Ovary (tissue), 10 donors: ENCODE measurements at places on chromosomes 1 and 21.

GRCh38 chr1:119226321-119226720 lies 85.9 kb upstream of the WARS2 start:
- DNase-seq, result no peak

DNA sequence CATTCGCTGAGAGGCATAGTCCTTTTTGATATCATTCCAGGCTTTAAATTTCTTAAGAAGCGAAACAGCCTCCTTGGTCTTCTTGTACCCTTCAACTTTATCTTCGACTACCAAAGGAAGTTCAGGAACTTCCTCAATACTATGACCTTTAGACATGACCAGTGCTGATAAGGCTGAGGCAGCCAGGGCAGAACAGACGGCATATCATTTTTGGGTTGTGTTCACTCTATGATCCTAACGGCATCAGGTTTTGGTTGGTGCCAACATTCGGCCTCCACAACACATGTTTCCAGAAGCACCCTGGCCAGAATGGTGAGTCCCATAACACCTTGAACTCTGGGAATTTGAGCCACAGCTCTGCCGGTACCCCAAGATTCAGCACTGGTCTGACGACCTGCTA lies 31.4 kb upstream of the MYOC start:
- DNase-seq, result no peak

DNA sequence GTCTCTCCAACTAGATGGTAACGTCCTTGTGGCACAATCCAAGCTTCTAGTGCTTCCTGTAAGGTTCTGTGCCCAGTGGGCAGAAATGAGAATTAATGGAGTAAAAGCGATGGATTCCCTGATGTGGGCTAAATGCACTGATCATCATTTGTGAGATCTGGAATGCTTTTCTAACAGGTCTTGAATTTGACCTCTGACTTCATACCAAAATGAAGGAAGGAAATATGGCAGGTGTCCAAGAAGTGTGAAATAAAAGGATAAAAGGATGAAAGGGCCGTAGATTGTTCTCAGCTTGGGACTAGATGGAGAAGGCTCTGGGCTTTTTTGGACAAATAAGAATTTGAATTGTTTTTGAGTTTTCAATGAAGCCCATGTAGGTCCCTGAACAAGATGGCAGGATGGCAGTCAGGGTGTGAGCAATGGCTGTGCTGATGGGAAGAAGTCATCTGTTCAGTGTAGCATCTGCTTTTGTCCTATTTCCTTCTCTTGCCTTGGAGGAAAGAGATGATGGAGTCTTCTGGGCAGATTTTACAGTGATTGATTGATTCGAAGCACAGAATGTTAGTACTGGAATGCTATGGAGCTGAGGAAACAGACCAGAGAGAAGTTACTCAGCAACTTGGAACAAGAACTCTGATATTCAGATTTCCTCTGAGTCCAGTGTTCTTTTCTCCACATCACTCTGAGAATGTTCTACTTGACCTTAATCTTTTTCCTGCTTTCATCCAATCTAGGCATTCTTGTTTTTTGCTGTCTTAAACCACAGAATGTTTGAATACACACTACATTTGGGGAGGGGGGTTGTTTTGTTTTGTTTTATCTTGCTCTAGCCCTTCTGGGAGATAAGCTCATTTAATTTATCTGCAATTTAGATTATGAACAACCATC lies 286.0 kb downstream of the HLX start:
- DNase-seq, result no peak

GRCh38 chr1:62058956-62059355 lies 135.7 kb upstream of the L1TD1 start:
- DNase-seq, result no peak

GRCh38 chr1:233006541-233006973 lies 56.1 kb downstream of the NTPCR start:
- DNase-seq, result no peak

- no peak for DNase-seq
Measured at GRCh38 chr1:15592285-15592684, 7.4 kb upstream of the AGMAT start.

- DNase-seq, result no peak
Measured at GRCh38 chr1:197807216-197807615, 31.9 kb upstream of the DENND1B start.

GRCh38 chr1:51568231-51568935 lies 48.5 kb upstream of the OSBPL9 start:
- DNase-seq, result no peak

GRCh38 chr1:6619045-6619444 lies 5.5 kb downstream of the PHF13 start:
- DNase-seq, result no peak

DNA sequence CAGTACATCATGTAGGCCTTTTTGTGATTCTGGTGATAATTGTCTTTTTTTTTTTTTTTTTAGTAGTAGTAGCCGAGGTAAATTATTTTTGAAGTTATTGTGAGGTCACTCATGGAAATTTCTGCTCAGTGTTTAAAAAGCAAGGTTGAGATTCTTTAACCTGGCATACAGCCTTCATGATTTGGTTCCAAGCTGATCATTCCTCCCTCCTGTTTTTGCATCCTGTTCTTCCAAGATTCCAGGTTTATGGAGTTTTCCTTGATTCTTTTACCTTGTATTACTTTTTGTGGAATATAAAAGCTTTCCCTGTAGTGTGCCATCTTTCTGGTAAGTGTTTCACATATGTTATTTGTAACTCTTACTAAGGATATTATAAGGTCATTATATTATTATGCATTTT lies 9.1 kb downstream of the ZFYVE9 start:
- no peak for DNase-seq

DNA sequence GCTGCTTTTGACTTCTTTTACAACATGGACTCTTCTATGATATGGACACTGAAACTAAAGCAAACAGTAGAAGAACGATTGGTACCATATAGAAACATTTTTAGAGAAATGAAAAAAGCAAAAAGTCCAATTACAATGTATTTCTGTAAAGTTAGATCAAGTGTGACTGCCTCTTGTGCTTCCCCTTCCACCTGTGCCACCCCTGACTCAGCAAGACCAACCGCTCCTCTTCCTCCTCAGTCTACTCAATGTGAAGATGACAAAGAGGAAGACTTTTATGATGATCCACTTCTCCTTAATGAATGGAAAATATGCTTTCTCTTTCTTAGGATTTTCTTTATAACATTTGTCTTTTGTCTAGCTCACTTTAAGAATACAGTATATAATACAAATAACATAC lies 66.9 kb downstream of the PHTF1 start:
- DNase-seq, result no peak

DNA sequence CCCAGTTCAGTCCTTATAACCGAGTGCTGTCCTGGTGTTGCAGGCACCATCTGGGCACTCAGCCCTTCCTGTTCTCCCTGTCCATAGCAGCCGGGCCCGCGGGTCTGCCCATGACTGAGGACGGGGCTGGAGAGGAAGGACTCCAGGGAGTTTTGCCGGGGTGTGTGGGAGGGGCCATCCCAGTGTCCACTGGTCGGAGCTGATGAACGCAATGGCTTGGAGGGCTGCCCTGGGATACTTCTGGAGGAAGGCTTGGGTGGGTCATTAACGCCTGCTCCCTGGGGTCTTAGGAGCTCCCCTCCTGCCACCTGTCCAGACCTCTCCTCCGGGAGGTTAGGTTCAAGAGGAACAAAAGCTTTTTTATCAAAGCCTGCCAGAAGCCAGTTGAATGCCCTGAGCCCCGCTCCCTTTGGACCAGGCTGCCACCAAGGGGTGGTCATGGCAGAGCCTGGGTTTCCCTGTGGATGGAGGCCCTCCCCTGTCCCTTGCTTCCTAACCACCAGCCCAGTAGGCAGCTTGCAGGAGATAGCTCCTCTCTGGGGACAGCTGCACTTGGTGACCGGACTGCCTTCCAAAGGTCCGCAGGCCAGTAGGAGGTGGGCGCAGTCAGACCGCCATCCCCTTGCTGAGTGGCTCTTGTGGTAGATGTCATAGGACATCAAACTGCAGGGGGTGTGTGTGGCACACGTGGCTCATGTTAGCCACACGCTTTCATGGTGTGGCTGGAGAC lies 61.3 kb downstream of the TRIM11 start:
- DNase-seq, result peak; percentile 7

- DNase-seq, result no peak
Measured at GRCh38 chr1:15662477-15662876, 21.6 kb upstream of the PLEKHM2 start.

- DNase-seq, result no peak
Measured at GRCh38 chr1:224751624-224752311, 135.7 kb downstream of the CNIH3 start.

- no peak for DNase-seq
Measured at GRCh38 chr1:228510101-228510802, 23.1 kb downstream of the RNF187 start.

DNA sequence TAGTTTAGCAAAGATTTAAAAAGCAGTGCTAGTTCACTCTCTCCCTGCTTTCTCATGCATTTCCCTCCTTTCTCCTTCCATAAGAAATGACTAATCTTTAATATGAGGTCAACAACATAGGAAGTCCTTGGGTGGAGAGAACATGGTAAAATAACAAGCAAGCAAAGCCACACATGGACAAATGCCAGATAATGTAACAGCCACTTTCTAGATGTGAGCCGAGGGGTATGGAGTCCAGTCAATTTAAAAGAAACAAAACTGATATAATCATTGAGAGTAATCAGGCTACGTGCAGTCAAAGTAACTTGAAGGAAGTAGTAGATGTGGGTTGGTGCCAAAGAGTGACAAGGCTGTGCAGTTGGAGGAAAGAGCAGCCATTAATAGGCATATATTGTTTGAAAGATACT lies 69.6 kb downstream of the DUSP10 start:
- no peak for DNase-seq

DNA sequence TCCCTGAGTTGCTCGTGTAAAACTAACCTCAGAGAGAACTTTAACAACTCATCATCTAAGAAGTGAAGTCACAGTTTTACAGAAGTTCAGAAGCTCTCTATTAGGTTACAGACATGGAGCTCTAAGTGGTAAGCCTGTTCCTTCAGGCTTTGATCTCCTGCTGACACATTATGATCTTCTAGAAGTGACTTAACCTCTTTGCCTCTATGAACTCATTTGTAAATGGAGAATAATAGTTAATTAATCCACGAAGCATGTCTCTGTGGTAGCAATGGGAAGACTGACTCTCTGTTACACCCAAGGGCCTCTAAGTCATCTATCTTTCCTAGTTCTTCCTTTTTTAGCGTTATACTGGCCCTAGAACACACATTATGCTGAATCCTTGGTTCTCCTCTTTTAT lies 157.9 kb upstream of the NRIP1 start:
- DNase-seq, result no peak

- no peak for DNase-seq
Measured at GRCh38 chr21:38472412-38473108, 25.7 kb downstream of the ERG start.

GRCh38 chr1:110135666-110136065 lies 14.6 kb upstream of the SLC6A17 start:
- DNase-seq, result no peak

- DNase-seq, result no peak
Measured at GRCh38 chr1:19517017-19517416, 31.7 kb upstream of the CAPZB start.

DNA sequence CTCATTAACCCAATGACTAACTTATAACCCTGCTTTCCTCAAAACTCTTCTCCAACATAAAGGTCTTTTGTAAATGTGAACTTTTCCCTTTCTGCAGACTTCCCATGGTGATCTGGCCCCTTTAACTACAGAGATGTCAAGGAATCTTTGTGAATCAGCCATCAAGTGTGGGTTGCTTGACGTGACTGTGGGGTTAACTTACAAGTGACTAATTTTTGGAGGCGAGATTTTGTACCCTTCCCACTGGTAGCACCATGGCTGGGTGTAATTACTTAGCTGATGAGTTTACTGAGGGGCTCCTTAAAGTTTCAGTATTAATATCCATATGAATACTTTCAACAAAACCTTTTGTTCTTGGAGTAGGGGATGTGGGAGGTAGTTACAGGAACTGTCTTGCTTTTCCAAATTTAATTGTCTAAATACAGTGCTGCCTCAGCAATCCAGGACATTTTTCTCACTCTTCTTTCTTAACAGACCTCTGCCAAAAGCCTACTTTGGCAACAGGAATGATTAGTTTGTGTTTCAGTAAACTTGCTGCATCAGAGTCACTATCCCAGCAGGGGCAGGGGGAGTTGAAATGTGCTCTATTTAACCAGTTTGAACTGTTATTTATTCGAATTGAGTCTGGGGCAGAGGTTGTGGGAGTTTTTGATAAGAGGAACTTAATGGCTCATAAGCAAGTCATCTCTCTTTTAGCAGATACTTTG lies 217.3 kb upstream of the FGGY start:
- DNase-seq, result no peak

DNA sequence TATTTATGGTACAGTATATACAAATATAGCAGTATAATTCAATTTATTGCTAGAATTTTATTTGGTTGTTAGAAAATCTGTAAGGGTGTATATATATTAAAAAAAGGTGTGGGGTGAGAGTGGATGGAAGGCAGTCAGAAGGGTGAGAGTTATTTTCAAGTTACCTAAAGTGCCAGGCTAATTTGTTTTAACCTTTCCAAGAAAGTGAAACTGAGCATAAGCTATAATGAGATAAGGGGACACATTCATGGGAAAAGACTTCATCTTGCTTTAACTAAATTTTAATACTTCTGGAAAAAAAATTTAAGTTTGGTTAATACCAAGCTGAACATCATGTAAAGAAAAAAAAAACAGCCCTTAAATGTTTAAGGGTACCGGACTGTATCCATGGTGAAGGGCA lies 4.9 kb downstream of the TEX38 start:
- DNase-seq, result no peak

DNA sequence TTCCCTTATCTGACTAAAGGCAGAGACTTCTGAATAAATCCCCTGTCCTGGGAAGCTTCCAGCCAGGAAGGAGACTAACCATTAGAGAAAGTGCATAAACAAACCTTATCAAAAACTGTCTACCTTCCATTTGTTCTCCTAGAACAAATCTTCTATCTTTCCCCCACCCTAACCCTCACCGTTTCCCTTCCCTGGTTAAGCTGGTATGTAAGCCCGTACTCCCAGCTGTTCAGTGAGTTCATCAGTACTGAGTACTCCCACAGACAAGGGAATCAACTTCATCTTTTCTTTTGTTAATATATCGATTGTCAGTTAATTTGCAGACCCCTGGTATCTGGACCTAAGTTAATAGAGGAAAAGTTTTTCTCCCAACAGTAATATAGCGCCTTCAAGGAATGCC lies 20.1 kb upstream of the COG2 start:
- no peak for DNase-seq

DNA sequence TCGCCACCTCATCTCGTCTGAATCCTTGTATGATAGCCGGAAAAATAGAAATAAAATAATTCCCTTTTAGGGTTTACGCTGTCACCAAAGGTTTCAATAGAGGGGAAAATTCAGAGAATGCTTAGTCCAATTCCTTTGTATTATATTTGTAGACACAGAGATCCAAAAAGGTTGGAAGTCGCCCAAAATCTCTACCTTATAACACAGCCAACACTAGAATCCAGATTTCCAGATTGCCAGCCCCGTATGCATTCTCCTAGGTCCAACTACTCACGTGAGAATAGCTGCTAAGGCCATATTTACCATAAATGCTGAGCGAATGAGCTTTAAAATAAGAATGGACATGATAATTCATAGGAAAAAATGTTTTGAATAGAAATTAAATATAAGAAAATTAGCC lies 124.5 kb downstream of the KCNK1 start:
- DNase-seq, result no peak

DNA sequence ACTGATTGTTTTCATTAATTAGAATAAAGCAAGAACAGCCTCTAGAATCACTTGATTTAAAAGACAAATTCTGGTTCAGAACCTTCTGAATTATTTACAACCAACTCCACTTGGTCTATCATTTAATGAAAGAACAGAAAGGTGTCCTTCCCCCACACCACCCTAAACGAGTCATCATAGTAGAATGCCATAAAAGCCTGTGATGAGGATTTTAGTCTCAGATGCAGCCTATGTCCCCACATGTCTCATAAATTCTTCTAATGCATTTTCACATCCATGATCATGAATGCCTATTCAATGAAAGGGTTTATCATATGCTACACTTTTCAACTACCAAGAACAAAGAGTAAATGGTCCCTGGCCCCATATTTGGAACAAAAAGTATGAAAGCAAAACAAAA lies 508.1 kb downstream of the DPYD start:
- no peak for DNase-seq
